Fibroblast of skin of back (primary cell): ENCODE measurements at places on chromosomes 3 and 15.

DNA sequence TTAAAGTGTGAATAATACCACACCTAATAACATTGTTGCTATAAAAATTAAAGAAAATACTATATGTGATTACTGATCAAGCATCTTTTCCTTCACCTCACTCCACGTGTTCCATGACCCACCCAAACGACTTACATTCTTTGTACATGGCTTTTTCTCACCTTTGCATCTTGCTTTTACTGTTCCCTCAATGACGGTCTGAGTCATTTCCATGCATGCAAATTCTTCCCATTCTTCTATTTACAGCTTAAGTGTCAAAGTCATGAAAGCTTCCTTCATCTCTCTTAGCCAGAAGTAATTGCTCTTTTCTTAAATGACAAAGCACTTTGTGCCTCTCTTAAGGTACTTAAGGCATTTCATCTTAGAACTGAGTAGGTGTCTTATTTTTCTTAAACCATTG, 64.0 kb downstream of the GREM1 start:
- DNase-seq = peak; percentile 41

DNA sequence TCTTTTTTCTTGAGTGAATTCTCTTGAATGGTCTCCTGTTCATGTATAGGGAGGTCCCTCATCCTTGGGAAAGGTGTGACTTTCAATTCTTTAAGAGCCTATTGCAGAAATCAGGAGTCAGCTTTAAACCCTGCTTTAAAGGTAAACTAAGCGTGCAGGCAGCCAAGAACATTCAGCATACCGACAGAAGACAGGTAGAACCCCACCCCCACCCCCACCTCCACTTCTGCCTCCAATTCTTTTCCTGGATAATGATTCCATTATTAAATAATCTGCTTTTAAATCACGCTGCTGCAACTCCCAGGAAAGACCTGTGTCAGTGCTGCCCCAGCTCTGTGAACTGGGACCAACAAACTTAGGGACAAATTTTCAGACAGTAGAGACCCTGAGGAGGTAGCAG, 49.3 kb upstream of the SKOR1 start:
- no peak for DNase-seq

- peak; percentile 2 for DNase-seq
These were observed 119.9 kb upstream of the FHIT start for GRCh38 chr3:61371123-61371522.

DNA sequence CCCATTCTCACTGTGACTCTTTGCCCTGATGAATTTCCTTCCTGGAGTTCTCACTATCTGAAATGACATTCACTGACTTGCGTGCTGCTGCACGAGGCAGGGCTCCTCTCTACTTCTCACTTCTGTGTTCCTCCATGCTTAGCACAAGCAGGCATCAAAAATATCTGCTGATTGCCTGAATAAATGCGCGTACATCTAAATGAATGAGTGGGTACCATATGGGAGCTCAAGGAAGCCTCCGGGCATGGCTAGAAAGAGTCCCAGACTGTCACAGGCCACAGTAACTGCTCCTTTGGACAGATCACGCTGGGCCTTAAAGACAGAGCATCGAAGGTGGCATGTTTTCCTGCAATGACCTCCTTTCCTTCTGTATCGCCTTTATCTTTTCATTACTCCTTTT, 31.6 kb downstream of the HCN4 start:
- DNase-seq = no peak

DNA sequence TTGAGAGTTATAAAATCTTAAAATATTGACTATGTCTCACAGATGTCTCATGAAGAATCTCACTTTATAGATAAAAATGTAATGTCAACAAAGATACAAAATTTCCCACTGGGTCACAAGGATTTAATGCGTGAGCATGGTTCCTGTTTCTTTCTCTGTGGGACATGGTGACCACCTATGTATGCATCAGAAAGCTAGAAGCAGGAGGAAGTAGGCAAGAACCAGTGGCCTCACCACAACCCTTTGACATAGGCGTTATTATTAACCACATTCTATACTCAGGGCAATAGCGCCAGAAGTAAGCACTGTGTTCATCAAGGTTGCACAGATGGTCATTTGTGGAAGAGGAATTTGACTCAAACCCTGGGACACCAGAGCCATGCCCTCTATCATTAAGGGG, 11.7 kb upstream of the ADAMTS17 start:
- no peak for DNase-seq

DNA sequence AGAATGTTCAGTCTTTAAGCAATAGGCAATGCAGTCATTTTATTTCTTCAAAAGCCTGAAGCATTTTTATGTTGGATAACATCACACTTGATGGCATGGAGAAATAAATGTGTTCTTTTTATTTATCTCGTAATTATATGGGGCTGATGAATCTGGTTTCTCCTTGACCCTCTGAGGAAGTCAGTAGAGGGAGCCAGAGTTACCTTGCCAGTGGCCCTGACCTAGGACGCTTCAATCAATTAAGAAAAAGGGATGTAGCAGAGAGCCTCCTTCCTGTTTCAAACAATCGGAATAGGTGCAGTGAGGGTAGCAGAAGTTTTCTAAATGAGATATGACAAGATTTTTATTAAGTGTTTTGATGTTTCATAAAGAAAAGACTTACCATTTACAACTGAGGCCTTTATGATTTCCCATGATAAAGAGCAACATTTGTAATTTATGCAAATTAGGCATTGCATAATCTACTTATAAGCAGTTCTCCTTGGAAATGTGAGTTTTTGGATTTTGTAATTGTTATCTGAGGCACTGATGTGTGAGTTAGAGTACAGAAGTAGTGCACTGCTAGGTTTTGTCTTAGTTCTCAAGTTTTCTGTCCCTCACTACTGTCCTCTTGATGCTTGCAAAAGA, 129.1 kb downstream of the RAP2B start:
- DNase-seq = peak; percentile 25

- no peak for DNase-seq
These were observed 1010.8 kb downstream of the FHIT start for GRCh38 chr3:60240492-60240891.

DNA sequence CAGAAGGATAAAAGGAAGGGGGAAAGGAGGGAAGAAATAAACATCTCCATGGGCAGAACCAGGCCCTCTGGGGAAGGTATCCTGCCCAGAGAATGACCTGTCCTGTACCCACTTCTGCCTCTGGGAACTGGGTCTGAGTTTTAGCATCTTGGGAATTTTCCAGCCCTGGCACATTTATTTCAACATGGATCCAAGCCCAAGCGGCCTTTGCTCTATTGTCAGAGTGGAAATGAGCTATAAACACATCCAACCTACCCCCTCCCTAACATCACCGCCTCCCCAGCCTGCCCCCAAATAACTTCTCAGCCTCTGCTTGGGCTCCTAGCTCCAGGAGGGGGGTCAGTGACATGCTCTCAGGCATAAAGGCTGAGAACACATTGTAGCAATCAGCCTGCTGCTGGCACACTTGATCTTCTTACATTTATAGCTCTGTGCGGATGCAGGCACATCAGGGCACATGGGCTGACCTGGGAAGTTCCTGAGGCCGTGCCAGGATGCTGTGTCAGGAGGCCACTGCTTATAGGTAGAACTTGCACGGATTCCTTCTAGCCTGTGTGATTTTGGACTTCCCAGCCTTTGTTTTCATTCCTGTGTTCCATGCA, 4.6 kb upstream of the OXTR start:
- DNase-seq = no peak

- no peak for DNase-seq
These were observed 34.7 kb upstream of the C3orf38 start for GRCh38 chr3:88114878-88115549.

DNA sequence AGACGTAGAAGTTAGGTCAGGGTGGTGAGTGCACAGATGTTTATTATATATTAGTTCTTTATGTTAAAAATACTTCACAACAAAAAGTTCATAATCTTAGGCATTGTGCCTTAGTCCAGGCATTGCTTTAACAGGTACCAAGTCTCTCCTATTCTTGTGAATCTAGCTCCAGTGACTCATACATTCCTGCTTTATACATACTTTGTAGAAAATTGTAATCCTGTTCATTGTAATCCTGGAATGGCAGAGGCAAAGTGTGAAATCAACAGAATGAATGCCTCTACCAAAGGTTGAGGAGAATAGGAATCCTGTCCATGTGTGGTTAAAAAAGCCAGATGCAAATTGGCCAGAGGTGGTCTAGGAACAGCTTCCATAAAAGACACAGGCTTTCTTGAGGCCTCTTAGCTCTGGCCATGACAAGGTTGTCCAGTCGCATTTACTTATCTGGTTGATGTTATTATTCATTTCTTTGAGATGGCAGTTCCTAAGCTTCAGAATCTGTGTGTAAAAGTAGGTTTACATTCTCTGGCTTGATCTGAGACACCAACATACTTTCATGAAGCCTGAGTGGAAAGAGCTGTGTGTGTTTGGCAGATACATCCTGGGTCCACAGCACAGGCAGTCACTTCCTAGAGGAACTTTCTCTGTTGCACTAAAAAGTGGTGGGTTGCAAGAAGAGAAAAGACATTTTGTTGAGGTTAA, 109.0 kb downstream of the CDIN1 start:
- DNase-seq = peak; percentile 47

DNA sequence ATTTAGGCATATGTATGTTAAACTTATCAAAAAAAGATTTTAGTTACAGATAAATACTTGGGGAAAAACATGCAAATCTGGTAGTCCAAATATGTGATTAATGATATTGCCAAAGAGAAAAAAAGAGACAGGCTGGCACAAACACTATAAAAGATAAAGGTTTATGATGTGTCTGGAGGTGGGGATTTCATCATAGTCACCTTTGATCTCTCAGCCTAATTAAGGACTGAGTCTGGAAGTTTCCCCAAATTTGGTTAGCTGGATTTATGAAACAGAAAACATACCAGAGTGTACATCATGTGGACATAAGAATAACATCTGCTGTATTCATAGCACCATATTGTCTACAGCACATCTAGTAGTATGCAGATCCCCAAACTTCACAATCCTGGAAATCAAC, 157.0 kb downstream of the FGF12 start:
- no peak for DNase-seq

DNA sequence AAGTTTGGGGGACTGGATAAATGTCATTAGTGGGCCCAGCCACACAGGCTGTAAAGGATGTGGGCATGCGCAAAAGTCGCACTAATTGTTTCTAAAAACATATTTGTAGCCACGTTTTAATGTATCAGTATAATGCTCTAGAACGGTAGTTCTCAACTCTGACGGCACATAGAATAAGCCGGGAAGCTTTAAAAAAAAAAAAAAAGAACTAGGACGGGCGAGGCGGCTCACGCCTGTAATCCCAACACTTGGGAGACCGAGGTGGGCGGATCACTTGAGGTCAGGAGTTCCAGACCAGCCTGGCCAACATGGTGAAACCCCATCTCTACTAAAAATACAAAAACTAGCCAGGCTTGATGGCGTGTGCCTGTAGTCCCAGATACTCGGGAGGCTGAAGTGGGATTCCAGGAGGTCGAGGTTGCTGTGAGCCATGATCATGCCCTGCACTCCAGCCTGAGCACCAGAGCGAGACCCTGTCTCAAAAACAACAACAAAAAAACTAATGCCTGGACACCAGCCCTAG, 618 bp upstream of the MON1A start:
- no peak for DNase-seq

DNA sequence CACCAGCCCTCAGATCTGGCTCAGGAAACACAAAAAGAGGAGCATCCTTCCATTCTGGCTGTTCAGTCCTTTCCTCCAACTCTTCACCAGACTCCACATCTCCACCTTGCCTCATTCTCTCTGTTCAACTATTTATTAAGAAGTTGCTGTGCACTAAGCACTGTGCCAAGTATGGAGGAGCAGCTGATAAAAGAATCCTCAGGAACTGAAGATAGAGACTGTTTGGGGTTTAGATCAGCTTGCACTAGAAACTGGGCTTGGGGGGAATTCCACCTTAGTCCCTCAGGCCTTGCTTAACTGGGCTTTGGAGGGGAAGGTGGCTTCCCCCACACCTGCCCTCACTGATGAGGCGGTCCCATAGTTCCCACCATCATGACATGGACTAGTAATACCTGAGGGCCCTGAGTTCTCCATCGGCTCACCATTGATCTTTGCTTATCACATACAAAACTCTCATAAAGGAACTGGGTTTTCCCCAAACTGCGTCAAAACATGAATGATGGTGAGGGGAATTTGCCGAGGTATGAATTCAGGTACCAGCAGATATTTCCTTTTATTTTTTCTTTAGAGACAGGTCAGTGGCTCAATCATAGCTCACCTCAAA, 1.7 kb upstream of the CCR8 start:
- no peak for DNase-seq

DNA sequence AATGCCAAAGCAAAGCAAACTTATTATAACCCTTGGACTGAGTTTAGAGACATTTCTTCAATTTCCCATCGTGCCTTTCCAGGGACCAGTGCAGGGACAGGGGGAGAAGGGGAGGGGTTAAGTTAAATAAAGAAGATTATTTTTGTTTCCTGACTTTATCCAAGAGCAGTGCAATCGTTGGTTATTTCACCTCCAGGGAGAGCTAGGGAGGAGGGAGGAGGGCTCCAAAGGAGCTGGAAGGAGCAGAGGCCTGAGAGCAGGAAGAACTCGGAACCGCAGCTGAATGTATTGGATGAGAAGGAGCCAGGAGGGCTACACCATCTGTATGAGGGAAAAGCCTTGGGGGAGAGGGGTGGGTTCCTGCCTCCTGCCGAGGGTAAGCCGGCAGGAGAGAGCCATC, 20.7 kb downstream of the HAPLN3 start:
- no peak for DNase-seq

DNA sequence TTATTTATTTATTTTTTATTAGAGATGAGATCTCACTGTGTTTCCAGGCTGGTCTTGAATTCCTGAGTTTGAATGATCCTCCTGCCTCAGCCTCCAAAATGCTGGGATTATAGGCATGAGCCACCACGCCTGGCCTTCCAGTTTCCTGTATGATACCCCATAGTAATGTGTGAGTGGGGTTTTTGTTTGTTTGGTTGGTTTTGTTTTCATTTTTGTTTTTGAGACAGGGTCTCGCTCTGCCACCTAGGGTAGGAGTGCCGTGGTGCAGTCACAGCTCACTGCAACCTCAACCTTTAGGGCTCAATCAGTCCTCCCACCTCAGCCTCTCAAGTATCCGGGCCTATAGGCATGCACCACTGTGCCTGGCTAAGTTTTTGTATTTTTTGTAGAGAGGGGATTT, 30.9 kb downstream of the GOLM2 start:
- DNase-seq = no peak

- DNase-seq = no peak
These were observed 110.6 kb upstream of the TLE3 start for GRCh38 chr15:70208332-70208731.

GRCh38 chr15:96328181-96328876, 2.2 kb upstream of the NR2F2 start:
- no peak for DNase-seq

DNA sequence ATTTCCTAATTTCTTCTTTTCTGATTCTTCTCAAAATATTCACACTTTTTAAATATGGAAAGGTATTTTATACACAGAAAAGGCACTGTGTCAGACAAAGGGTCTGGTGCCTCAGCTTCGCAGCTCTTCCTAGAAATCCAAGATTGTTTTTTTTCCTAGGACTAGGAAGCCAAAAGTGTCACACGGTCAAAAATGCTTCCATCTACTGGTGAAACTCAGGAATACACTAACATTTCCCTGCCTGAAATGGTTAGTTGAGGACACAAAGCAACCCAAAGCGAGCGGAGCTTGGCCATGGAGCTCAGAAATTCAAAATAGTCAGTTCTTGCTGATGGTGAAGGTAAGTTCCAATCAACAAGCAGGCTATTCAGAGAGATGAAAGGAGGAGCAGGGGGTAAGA, 426.5 kb upstream of the RASGRP1 start:
- peak; percentile 64 for DNase-seq

GRCh38 chr15:25487226-25487884, 48.5 kb upstream of the UBE3A start:
- DNase-seq = no peak

- DNase-seq = no peak
These were observed 202.2 kb upstream of the CTNNB1 start for GRCh38 chr3:40996827-40997710.

- no peak for DNase-seq
These were observed 57.1 kb upstream of the TLE3 start for GRCh38 chr15:70154718-70155347.
